ENCODE measurements at places on chromosomes 5 and 9.

DNA sequence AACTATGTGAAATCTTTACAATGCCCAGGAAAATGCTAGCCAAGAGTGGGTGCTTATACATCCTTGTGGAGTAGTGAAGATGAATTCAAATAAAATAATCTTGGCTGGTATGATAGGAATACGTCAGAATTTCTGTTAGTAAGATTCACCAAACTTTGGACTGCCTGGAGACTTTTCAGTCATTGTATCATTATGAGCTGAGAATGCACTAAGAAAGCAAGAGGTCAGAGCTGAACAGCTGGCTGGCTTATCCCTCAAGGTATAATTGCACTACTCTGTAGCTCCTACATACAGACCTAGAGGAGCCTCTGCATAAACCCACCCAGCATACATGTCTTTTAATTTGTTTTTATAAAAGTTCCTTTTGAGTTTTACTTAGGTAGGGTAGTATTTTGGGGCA, 568.5 kb upstream of the RIOK2 start:
- DNase-seq = no peak

DNA sequence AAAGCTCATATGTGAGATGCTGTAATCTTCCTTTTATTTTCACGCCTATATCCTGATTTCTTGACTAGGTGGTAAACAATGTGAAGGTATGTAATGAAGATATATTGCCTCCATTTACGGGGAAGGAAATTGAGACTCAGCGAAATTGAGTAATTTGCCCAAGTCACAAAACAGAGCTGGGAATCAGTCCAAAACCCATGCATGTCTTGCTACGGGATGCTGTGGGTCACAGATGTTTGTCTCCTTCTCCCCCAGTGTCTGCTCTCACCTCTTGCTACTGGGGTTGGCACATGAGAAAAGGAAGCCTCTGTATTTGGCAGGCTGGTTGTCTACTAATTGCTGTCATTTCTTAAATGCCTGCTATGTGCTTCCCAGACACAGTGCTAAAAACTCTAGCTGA, 53.7 kb upstream of the TEX48 start:
- no peak for DNase-seq

GRCh38 chr5:175436359-175436758, 7.6 kb downstream of the DRD1 start:
- no peak for DNase-seq

DNA sequence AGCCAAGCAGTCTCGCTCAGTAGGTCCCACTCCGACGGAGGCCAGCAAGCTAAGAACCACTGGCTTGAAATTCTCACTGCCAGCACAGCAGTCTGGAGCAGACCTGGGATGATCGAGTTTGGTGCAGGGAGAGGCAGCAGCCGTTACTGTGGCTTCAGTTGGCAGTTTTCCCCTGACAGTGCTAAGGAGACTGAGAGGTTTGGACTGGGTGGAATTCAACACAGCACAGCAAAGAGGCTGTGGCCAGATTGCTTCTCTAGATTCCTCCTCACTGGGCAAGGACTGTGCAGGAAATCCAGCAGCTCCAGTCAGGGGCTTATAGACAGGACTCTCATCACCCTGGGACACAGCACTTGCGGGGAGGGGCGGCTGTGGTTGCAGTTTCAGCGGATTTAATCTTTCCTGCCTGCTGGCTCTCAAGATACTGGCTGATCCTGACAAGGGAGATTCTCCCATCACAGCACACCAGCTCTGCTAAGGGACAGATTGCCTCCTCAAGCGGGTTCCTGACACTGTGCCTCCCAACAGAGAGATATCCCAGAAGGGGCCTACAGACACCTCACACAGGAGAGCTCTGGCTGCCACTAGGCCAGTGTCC, 122.1 kb downstream of the YIPF5 start:
- no peak for DNase-seq

DNA sequence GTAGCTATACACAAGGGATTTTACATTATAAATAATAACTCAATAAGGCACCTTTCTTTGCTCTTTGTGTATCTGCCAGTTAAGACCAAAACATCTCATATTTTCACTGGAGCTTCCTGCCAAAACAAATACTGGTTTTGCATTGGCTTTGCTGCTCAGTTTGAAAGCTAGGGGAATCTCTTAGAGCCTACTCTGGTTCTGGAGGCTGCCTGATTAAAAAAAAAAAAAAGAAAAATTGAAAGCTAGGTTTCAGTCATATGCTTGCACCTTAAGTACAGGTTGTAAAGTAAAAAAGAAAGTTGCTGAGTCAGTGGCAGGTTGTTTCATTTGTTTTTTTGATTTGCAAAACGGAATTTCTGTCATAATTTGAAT, 2.3 kb downstream of the DENND4C start:
- no peak for DNase-seq

GRCh38 chr9:75683591-75683990, 206.9 kb upstream of the PCSK5 start:
- peak; percentile 0 for DNase-seq

- no peak for DNase-seq
Measured at GRCh38 chr9:106467113-106467864, 395.7 kb upstream of the ZNF462 start.

- DNase-seq = no peak
Measured at GRCh38 chr9:127303830-127304229, 39.3 kb downstream of the GARNL3 start.

DNA sequence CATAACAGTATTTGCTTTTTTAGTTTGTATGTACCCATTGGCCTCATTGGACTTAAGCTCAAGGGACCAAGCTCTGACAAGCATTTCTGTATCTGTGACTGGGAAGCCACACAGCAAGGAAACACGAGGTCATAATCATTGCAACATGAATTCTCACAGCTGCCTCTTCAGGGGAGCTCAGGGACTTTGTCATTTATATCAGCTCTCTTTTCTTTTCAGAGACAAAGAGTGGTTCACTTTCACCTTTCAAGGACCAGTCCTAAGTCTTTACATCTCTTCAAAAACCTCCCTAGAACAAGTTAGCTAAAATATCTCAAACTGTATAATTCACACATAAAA, 58.6 kb downstream of the ADAMTS12 start:
- no peak for DNase-seq

DNA sequence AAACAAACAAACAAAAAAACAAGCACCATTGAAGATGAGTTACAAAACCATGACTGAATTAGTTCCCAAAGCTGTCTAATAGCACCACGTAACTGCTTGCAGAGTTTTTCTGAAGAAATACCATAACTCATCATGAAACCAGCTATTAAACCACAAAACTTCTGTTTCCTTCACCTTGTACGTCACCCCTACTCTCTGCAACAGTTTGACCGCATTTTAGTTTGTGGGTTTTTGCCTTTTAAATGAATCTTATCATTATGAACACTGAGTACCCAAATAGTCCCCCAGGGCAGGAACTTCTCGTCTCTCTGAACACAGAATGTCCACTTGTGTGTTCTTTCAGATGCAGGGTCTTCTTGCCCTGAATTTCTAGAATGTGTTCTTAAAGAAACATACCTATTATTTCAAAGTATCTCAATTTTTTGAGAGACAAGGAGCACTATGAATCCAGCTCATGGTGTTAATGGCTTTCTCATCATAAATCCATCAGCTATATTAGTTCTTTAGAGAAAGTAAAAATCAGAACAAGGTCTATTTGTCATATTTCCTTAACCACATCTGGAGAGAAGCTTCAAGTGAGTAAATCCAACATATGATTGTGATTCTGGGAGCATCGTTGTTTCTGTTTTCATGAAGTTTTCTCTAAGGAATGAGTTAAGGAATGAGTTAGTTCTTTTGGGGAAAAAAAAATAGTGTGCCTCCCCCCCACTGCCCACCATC, 210.6 kb downstream of the AUH start:
- DNase-seq = no peak

DNA sequence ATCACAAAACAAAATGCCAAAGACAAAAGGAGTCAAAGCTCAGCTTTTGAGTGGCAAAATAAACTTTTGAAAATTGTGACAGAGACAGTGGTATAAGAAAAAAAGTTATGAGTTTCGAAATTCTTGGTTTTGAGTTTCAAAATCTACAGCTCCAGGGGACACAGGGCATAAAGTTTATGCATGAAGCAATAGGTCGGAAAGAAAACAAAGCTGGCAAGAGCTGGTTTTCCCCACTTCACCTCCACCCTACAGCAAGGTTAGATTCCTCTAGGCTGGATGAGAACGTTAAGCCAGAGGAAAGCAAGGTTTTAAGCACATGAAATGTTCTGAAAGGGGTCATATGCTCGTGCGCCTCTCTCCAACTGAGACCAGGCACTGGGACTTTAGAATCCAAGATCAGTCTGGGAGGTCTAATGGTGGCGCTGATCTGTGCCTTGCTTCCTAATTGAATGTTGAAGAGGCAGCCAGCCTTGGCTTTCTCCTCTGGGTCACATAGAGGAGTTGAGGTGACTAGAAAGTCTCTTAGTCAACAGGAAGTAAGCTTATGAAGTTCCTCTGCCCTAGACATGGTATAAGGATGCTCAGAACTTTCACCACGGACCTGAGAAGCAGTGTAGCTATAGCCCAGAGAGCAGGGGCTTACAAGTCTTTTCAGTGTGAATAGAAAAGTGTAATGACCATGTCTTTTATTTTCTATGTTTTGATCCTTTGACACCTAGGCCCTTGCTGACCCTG, 167.7 kb upstream of the DMAC1 start:
- DNase-seq = no peak

DNA sequence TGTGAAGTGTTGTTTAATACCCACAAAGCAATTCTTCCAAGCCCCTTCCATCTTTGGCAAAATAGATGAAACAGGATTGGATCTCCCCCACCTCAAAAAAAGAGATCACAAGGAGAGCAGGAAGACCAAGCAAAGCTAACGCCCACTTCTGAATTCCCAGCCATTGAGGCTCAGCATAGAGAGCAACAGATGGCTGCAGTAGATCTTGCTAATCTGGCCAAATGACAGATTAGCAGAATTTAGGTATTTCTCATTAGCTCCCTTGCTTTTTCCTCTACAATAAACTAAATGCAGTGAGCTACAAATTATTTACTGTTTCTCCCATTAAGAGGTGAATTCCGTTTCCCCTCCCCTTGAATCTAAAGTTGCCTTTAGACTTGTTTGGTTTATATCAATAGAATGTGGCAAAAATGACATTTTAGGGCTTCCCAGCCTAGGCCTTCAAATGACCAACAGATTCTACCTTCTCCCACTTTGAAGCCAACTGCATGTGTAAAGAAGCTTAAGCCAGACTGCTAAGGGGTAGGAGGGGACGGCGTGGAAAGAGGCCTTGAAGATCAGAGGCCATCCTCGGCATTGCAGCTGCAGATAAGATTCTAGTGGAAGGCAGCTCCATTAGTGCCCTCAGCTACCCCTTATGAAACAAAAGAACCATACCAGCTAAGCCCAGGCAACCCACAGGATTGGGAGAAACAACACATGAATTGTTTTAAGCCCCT, 56.8 kb upstream of the CPEB4 start:
- no peak for DNase-seq

- DNase-seq = no peak
Measured at GRCh38 chr5:171904886-171905285, 101.6 kb downstream of the FBXW11 start.

- no peak for DNase-seq
Measured at GRCh38 chr5:42301349-42301748, 121.9 kb upstream of the GHR start.

DNA sequence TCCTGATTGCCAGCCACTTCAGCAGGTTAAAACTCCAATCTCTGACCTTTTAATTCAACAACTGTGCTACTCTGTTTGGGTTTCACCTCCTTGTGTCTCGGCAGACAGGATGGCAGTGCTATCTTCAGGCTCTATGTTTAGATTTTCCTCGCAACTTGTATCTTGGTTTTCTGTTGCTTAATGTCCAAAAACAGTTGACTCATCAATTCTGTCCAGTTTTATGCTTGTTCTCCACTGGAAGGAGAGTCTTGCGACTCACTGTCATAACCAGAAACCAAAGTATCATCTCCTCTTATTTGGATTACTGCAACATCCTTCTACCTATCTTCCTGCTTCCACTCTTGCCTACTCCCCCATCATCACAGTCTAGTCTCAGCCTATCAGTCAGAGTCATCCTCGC, 130.9 kb upstream of the ADAMTS16 start:
- DNase-seq = no peak

GRCh38 chr9:32264170-32264864, 120.1 kb upstream of the ACO1 start:
- DNase-seq = no peak

DNA sequence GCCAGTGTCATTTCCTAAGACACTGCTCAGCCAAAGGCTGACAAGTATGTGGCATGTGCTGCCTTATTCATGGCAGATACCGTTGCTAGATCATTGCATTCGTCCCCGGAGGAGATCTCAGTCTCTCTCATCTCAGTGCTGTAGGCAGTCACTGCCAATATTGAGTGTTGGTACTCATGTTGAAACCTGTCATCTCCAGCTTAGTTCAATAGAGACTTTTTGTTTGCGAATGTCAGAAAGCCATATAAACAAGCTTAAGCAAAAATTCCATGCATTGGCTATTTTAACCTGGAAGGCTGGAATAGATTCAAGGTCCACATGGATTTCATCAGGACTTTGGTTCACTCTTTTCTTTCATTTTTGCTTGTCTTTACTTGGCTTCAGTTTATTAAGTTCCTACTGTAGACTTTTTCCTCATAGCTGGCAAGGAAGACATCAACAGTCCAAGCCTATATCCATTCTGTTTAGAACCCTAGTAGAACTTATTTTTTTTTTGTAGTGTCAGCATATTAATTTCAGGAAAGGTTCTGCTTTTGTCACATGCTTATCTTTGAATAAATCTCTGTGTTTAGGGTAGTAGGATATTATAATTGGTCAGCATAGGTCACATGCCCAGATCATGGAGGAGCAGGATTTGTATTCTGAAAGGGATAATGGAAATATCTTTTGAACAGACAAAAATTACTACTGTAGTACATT, 66.8 kb downstream of the FCHO2 start:
- DNase-seq = no peak

DNA sequence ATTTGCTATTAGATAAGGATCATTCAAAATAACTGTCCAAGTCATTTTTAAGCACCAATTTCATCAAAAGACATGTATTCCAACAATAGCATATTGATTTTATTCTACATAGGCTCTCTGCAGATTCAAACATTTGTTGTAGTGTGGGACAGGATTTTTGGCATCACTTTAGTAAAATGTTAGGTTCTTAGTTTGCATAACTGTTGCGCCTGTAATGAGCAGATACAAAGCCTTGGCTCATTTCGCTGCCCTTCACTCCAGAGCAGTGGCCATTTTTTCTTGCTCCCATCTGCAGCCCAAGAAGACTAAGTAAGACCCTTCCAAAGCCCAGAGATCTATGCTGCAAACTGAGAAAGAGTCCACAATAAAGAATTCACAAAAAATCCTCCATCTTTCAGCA, 446.0 kb upstream of the MPDZ start:
- DNase-seq = no peak

GRCh38 chr5:65151614-65152013, 330.1 kb downstream of the ADAMTS6 start:
- DNase-seq = no peak

- no peak for DNase-seq
Measured at GRCh38 chr9:16683326-16683725, 187.1 kb downstream of the BNC2 start.

GRCh38 chr5:142782976-142783530, 12.9 kb downstream of the ARHGAP26 start:
- DNase-seq = no peak

DNA sequence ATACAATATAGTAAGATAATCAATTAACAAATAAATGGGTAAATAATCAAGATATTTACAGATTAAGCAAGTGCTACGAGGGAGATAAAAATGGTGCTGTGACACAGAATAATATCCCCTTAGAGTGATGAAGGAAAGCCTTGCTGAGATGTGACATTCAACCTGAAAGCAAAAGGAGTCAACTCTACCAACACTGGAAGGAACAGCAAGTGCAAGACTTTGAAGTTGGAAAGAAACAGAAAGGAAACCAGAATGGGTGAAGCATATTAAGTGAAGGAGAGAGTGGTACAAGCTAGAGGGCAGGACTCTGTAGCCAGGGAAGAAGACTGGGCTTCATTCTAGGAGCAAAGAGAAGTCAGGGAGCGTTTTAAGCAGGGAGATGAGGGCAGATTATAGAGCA, 12.2 kb upstream of the MEGF9 start:
- DNase-seq = no peak

Data from epithelial cell of prostate (primary cell).